ENCODE measurements at places on chromosomes 11 and 22.

GRCh38 chr11:68842427-68843051 lies 823 bp upstream of the CPT1A start:
- no peak for DNase-seq

DNA sequence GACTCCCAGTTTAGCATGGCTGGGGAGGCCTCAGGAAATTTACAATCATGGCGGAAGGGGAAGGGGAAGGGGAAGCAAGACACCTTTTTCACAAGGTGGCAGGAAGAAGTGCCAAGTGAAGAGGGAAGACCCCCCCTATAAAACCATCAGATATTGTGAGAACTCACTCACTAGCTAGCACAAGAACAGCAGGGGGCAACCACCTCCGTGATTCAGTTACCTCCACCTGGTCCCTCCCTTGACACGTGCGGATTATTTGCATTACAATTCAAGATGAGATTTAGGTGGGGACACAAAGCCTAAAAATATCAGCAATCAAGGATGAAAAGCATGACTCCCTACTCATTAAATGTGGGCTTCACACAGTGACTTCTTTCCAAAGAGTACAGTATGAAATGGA lies 155.0 kb upstream of the CCDC90B start:
- DNase-seq, result no peak

DNA sequence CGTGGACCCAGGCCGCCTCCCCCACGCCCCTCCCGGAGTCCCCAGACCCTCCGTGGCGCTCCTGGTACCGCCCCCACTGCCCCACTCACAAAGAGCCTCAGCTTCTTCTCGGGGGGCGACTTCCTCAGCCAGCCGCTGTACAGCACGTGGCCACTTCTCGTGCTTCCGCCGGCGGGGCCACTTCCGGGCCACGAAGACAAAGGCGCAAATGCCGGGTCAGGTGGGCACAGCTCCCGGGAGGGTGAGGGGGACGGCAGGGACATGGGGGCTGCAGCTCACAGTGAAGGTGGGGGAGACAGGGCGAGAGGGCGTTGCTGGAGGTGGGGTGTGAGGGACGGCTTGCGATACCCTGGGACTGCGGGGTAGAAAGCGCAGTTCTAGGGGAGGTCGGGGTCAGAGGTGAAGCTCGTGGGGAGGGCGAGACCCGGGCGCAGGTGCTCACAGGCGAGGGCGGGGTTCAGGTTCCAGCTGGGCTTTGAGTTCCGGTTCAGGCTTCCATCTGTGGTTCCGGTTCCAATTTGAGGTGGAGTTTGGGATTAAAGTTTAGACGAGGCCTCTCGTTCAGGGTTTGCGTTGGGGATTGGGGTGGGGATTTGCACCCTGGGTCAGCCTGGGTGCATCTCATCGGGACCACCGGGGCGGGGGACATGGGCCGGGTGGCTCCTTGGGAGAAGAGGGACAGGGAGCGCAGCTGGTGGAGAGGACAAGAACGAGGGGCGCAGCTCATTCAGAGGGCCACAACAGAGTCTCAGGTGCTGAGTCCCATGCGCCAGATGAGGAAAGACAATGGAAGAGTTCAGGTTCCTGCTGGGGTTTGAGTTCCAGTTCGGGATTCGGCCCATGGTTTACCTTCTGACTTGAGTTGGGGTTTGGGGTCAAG lies at the start of gene GAB4:
Gene GAB4, minus strand, starts transcription at position 371 of the 880 bp plus-strand sequence. Its CDS starts 108 bp downstream, at position 263.
- DNase-seq, result no peak

- DNase-seq, result no peak
Observed at GRCh38 chr11:130161441-130162145, 2.0 kb downstream of the ST14 start.

DNA sequence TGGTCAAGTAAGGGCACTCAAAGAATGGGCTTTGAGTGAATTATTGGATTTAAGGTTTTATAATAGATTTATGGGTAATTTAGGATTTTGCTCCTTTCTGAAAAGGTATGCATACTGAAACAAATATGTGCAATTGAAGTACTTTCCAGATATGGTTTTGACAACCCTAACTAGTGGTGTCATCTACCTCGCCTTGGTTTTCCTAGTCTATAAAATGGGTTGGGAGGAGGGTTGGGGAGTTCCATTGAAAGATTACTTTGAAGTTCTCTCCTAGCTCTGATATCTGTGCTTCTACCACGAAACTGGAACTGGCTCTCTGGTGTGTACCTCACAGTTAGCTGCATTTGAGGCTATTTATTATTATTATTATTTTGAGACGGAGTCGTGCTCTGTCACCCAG lies 431 bp upstream of the SPTBN2 start:
- DNase-seq, result no peak

GRCh38 chr11:105226091-105226490 lies 86.5 kb upstream of the CARD18 start:
- no peak for DNase-seq

GRCh38 chr11:63682066-63683021 lies 1.0 kb downstream of the RTN3 start:
- DNase-seq, result peak; percentile 37

DNA sequence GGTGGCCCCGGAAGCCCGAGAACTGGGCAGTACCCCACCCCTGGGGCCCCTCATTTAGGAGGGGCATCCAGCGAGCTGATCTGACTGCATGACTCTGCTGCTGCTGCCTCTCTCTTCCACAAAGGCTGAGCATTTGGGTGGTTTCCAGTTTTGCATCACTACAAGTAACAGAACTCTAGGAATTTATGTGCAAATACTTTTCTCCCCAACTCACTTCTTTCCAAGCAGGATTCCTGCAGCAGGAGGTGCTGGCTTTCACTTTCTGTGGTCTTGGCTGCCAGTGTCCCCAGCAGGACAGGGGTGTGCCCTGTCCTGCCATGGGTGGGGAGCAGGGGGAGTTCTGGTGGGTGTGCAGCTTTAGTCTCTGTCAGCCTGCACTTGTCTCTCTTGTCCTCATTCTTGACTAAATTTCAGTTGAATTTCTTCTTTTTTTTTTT lies 21.2 kb downstream of the UPB1 start:
- DNase-seq, result no peak

- no peak for DNase-seq
Observed at GRCh38 chr11:15610881-15611280, 496.2 kb downstream of the INSC start.

DNA sequence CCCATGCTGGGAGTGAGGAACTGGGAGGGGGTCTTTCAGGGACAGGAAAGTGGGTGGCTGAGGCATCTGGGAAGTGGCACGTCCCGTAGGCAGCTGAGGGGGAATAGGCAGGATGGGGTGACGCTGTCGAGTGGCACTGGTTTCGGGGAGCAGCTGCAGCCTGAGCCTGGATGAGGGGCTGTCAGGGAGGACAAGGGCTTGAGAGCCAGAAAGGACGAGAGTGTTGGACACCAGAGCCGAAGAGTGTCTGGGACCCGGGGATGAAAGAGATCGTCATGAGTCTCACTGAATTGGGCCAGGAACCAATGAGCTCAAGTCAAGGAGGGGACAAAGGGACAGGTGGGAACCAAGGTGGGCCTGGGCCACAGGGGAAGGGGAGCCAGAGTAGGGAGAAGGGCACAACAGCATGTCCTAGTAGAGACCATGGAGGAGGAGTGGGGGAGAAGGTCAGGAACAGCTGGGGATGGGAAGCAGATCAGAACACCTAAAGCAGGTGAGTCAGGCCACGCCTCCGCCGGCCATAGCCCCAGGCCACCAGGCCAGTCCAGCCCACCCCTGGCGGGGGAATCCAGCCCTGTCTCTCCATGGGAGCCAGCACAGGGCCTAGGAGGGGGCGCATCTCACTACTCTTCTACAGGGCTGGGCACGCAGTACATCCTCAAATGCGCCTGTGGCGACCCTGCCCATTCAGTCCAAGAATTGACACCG lies 4.2 kb downstream of the RAB3IL1 start:
- DNase-seq, result no peak

DNA sequence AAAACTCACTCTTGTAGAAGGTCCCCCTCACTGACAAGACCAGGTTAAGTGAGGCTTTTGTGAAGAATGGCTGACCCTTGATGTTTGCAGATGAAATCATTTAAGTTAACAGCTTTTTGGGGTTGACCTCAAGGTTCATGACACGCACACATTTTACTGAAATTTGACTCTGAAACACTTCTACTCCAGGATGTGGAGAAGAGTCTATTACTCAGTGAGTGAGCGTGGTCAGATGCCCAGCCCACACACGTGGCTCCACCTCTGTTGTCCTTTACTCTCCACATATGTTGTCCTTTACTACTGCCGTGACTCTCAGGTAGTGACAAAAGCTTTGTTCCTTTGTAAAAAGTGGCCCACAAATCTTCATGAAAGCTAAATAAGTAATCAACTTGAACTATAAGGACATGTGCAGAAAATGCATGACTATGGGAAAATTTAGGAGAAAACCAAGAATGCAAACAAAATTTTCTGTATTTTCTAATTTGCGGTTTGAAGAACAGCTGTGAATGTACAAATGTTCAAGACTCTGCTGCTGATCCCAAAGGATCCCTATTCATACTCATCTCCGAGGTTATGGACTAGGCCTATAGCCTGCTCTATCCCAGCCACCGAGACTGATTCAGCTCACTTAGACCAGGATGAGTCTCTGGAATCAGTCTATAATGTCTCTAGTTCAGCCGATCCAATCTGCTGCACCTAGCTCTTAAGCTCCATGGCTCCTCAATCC lies 22.4 kb downstream of the XRRA1 start:
- DNase-seq, result no peak

GRCh38 chr11:119062779-119063178 lies 4.8 kb upstream of the VPS11 start:
- no peak for DNase-seq

DNA sequence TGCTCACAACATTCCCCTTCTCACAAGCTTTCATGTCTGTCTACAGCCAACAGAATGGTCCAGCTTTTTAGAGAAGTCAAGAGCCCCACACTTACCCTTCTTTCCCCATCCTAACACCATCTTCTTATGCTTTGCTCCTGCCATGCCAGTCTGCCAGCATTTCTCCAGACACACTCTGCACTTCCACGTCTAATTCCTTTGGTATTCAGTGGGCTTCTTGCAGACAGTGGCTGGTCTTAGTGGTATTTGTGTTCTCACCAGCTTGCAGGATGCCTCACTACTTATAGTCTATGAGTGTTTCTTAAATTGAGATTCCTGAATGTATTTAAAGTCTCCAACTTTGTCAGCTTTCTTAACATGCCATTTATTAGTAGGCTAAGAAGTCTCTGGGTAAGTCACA lies 154.4 kb downstream of the BBOX1 start:
- no peak for DNase-seq

- no peak for DNase-seq
Observed at GRCh38 chr11:2981130-2981529, 11.0 kb downstream of the NAP1L4 start.

GRCh38 chr11:30015725-30016412 lies 961 bp downstream of the KCNA4 start:
- no peak for DNase-seq

- peak; percentile 88 for DNase-seq
Observed at GRCh38 chr11:134033696-134034491, 35.0 kb upstream of the JAM3 start.

- peak; percentile 76 for DNase-seq
Observed at GRCh38 chr11:134272381-134273316, 3.5 kb upstream of the GLB1L3 start.

All from cardiac muscle cell (in vitro differentiated cells and primary cell).